Lung (tissue), 17 donors: ENCODE measurements at places on chromosomes 1 and 21. TPM values are rescaled to one million over a fixed set of nuclear protein-coding genes. Genes with fewer than 3 reads are reported as not detected.

SMCP gene
- total RNA-seq, result not detected

LRRC38 gene
- total RNA-seq, result not detected

SLAMF9 gene
- 0.43 TPM for total RNA-seq

ERICH3 gene
- 17.3 TPM for total RNA-seq

TOR1AIP2 gene
- total RNA-seq, result 82.5 TPM

ERRFI1 gene
- 89.2 TPM for total RNA-seq

MR1 gene
- 31.0 TPM for total RNA-seq

BCAN gene
- total RNA-seq, result 1.1 TPM

MAP10 gene
- total RNA-seq, result 3.0 TPM

TLCD4 gene
- 12.8 TPM for total RNA-seq

APOBEC4 gene
- 3.3 TPM for total RNA-seq

KRTAP11-1 gene
- not detected for total RNA-seq

SYPL2 gene
- 0.31 TPM for total RNA-seq

OPRD1 gene
- total RNA-seq, result 0.28 TPM

RHD gene
- 2.2 TPM for total RNA-seq

TMEM52 gene
- 6.1 TPM for total RNA-seq

FCAMR gene
- not detected for total RNA-seq

CHRM3 gene
- 9.2 TPM for total RNA-seq

SHE gene
- total RNA-seq, result 33.5 TPM

LRRIQ3 gene
- total RNA-seq, result 2.0 TPM

GPA33 gene
- 0.26 TPM for total RNA-seq

LYST gene
- total RNA-seq, result 82.7 TPM

RGSL1 gene
- not detected for total RNA-seq

GUCA2A gene
- not detected for total RNA-seq
